ENCODE measurements at places on chromosomes 1 and 21.

DNA sequence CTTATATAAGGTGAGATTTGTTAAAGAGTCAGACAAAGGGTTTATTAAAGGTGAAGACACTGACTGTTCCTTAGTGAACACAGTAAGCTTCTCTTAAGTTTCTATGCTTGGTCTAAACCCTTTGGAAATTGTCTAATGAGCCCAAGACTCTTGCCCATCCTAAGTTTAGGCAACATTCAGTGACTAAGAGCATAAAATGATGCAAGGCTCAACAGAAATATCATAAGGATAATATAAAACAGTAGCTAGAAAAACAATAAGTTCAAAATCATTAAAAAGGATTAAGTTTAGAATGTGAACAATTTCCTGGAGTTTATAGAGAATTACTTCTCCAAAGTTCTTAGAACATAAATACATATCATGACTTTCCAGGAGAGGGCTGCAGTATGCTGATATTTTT lies 108.9 kb upstream of the PDC start:
- no peak for DNase-seq

- DNase-seq: no peak
Measured at GRCh38 chr1:4771267-4771666, 116.9 kb downstream of the AJAP1 start.

DNA sequence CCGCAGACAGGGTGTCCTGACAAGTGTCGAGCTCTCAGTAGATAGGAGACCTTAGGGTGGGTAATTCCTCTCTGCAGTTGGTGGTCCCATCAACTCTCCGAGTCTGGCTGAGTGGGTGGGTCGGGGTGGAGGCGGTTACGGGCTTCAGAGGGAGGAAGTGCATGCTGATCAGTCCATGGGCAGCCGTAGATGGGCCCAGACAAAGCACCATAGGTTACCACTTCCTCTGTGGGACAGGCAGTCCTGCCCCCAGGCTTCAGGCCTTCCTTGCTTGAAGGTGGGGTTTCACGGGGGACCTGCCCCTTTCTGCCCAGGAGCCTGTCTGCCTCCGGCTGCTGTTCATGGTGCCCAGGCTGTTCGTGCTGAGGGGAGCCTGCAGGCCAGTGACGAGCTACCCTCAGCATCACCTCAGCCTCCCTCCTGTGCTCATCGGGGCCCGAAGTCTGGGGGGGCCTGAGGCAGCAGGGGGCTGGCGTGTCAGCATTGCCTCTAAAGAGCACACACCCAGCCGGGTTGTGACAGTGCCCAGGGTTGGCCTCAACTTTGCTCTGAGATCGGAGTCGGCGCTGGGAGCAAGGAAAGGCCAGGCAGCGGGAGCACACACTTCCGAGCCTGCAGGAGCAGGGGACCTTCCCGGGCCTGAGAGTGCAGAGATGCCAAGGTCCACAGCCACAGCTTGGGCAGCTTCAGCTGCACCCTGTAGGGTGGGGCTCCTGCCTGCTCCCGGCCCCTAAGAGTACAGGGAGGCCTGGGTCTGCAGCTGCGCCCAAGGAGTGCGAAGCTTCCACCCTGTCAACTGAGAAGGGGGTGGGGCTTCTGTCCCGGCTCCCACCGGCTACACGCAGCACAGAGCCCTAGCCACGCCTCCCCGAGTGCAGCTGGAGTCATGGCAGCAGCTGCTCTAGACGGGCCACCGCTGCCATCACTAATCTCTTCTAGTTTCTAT lies 225.4 kb upstream of the NRIP1 start:
- peak; percentile 78 for DNase-seq

GRCh38 chr1:44842862-44843655 lies at the start of gene PTCH2:
TSS of gene PTCH2 (minus strand) at chr1:44843253. CDS start at chr1:44842932, 321 bp downstream.
- DNase-seq: peak; percentile 86

DNA sequence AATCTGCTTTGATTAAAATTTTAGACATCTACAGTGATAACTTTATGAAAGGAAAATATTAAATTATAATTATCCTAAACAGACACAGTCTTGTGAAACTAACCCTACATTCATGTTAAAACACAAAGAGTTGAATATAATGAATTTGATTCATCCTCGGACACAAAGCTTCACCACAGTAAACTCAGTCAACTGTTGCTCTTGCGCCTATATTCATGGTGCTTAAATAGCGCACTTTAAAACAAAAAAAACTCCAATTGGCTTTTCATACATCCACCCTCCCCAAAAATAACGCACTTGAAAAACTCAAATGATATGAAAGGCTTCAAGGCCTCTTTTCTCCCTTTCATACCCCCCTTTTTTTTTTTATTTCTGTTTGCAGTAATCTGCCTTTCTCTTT lies 260.3 kb downstream of the FAF1 start:
- DNase-seq: no peak

GRCh38 chr1:121595089-121595488 lies 410.3 kb downstream of the SRGAP2C start:
- no peak for DNase-seq

GRCh38 chr1:184954232-184954995 lies 19.9 kb downstream of the NIBAN1 start:
- DNase-seq: no peak

GRCh38 chr1:10779841-10780240 lies 16.6 kb downstream of the CASZ1 start:
- no peak for DNase-seq

GRCh38 chr1:55386456-55386855 lies 171.3 kb upstream of the USP24 start:
- DNase-seq: no peak

DNA sequence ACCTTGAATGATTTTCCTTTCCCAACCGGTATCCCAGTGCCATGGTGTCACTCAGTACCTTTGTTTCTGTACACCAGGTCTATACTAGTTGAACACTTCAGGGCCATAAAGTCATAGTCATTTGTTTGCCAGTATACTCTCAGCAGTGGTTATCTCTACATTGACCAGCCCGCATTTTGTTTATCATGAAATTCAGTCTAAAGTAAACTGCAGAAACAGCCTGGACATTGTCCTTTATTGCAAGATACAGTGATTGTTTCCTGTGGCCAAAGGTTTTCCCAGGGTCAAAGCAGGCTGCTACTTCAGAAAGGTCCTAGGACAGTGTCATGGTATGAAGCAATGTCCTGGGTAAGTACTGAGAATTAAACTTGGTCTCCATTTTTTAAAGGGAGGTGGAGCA lies 407.4 kb downstream of the RWDD3 start:
- DNase-seq: no peak

- DNase-seq: peak; percentile 47
Measured at GRCh38 chr1:38507563-38507962, 352.0 kb downstream of the RRAGC start.

- no peak for DNase-seq
Measured at GRCh38 chr1:248703674-248704073, 1.1 kb upstream of the OR14I1 start.

DNA sequence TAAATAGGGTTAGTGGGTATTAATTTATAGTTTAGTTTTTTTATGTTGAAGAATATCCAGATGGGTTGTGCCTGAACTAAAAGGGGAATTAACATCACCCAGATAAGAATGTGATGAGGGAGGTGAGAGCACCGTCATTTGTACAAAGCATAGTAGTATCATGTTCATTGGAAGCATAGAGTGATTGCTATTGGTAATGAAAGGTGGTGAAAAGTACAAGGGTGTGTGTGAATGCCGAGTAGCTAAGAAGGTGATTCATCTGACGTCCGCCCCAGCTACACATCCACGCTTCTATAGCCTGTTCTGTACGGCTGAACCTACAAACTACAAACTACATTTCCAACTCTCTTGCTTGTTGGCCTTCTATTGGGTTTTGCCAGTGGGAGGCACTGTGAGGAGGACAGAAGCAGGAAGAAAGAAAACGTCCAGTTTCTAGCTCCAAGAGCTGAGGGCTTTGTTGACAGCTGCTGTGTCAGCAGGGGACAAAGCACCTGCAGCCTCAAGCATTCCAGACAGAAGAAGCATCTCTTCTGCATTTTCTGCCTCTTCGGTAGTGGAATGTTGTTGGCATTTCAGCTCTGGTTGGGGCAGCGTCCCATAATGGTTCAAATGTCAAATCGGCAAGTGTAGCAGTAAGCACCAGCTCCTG lies 404.8 kb downstream of the KCTD3 start:
- no peak for DNase-seq

DNA sequence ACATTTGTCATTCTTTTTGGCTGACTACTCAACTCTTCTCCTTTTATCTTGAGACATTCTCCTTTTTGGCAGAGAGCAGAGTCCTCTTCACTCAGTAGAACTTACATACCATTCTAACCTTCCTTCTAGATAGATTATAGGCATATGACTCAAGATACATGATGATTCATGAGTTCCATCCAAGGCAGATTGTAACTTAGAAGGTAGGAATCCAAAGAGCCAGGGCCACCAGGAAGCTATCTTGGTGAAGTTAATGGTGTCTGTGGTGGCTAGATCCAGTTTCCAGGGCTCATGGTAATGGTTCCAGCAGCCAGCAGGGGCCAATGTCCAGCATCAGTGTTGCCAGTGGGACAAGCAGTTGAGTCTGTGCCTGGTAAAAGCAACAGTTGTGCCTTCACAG lies 76.1 kb upstream of the KIAA0040 start:
- DNase-seq: no peak

DNA sequence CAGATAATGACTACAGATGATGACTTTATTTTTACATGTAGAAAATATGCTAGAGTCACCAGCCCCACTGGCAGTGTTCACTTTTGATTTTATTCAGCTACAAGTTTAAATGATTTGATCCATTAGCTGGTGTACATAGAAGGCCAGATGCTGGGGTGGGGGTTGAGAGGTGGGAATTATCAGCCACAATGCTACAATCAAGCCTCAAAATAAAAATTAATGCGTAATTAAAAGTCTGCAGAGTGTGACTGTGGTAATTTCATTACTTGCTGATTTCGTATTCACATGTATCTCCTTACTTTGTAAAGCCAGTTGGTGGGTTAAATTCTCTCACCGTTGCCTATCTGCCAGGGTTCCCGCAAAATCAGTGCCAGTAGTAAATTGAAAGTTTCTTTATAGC lies 109.3 kb downstream of the GALNT2 start:
- no peak for DNase-seq

DNA sequence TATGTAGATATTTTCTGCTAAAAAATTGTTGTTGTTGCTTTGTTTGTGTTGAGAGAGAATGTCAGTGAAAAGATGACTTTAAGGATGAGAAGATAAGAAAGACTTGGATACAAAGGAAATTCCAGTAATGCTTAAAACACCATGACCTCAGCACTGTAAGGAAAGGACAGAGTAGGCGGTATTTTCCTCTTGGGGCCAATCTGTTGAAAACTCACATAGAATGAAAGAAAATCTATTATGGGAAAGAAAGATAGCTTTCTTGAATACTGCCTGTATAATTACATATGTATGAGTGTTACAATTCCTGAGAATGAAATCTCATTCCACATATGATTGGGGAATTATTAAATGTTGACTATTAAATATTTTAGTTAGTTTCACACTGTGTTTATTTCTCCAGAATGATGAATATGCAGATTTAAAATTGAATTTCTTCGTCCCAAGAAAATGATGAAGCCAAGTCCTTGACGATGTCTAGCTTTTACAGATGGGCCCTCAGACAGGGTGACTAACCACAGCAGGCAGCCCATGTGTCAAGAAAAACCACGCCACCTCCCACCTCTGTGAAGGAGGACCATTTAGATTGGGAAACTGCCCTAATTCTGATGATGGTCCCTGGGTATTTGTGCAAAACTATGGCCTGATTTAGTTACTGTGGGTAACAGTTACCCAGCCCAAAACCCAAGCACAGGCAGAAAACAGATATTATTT lies 49.7 kb upstream of the LMO4 start:
- no peak for DNase-seq

DNA sequence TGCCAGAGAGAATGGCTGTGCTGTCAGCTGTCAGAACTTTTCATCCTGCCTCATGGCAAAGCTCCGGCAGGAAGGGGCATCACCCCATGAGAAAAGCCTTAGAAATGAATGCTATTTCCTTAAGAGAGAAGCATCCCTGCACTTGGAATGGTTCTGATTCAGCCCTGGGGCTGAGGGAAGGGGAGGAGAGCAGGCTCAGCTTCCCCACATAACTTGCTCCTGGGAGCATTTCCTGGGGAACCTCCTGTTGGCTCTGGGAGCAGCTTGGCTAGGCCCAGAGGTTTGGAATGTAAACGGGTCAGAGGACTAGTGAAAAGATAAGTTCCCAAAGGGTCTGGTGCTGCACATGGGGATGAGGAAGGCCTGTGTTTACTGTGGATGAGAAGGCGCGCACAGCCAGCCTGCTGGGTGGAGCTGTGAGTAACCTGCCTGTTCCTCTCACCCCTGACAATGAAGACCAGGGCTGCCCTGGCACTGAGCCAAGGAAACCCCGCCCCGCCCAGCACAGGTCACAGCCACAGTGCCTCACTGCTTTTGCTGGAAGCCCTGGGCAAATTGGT lies 5.0 kb downstream of the PRELP start:
- DNase-seq: no peak

GRCh38 chr1:235954306-235955283 lies 87.9 kb upstream of the LYST start:
- DNase-seq: no peak

GRCh38 chr1:31730336-31731048 lies 26.7 kb upstream of the COL16A1 start:
- no peak for DNase-seq

GRCh38 chr1:198391393-198392020 lies 149.0 kb downstream of the ATP6V1G3 start:
- DNase-seq: no peak

DNA sequence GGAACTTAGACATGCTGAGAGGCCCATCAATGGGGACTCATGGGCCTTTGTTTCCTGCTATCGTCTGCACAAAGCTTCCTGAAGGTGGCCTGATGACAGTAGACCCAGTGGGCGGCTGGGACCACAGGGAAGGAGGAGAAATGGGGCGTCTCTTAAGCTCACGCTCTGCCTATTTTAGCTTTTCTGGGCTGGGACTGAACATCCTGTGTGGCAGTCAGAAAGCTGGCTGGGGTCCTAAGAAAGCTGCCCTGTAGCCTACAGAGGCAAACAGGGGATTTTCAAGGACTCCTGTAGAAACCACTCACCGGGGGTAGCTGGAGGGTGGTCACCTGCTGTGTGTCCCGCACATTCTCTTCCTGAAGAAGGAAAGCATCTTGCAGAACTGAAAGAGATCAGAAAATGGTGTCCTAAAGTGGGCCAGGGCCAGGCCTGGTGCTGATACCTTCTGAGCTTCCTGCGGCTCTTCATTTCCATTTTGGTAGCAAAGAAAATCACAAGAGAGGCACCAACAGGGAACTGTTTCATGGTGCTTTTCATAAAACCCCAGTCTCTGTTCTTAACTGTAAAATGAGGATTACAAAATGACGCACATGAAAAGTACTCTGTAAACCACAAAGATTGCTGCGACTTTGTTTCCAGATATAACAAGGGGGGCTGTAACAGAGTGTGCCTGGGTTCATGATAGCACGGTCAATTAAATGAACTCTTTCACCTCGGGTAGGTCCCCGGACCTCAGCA lies 8.6 kb downstream of the ZNF496 start:
- no peak for DNase-seq

GRCh38 chr1:232464325-232464724 lies 165.6 kb downstream of the SIPA1L2 start:
- DNase-seq: no peak

GRCh38 chr1:187001198-187001889 lies 172.6 kb downstream of the PLA2G4A start:
- no peak for DNase-seq

- no peak for DNase-seq
Measured at GRCh38 chr1:54604572-54605370, 18.6 kb downstream of the FAM151A start.
